Left lung (tissue), 14 donors: ENCODE measurements at places on chromosomes 4 and X. TPM values are rescaled to one million over a fixed set of nuclear protein-coding genes. Genes with fewer than 3 reads are reported as not detected.

Gene CHIC1
- polyA plus RNA-seq = 7.8 TPM

Gene TRAPPC2
- polyA plus RNA-seq = 16.9 TPM

Gene NOP14
- polyA plus RNA-seq = 28.7 TPM

Gene TRO
- polyA plus RNA-seq = 137 TPM

Gene PCSK1N
- polyA plus RNA-seq = 3.6 TPM

Gene SCML2
- polyA plus RNA-seq = 10.9 TPM

Gene CNGA1
- 1.9 TPM for polyA plus RNA-seq

Gene CCSER1
- 4.2 TPM for polyA plus RNA-seq

Gene TMLHE
- 21.7 TPM for polyA plus RNA-seq

Gene EDA
- polyA plus RNA-seq = 4.0 TPM

Gene HPGDS
- 6.7 TPM for polyA plus RNA-seq

Gene EDA2R
- 0.63 TPM for polyA plus RNA-seq

Gene CENPVL3
- not detected for polyA plus RNA-seq

Gene GPR34
- polyA plus RNA-seq = 7.6 TPM

Gene NDUFA1
- polyA plus RNA-seq = 82.5 TPM

Gene TCEAL5
- 1.7 TPM for polyA plus RNA-seq

Gene DACH2
- 4.1 TPM for polyA plus RNA-seq

Gene NMU
- 3.4 TPM for polyA plus RNA-seq

Gene WDR1
- polyA plus RNA-seq = 150 TPM

Gene SPANXB1
- polyA plus RNA-seq = not detected

Gene BMPR1B
- polyA plus RNA-seq = 1.3 TPM

Gene FGA
- polyA plus RNA-seq = not detected

Gene CWH43
- not detected for polyA plus RNA-seq

Gene SRPX2
- polyA plus RNA-seq = 34.1 TPM

Gene DNAAF6
- polyA plus RNA-seq = 0.56 TPM

Gene ASB12
- polyA plus RNA-seq = 0.88 TPM

Gene PNPLA4
- polyA plus RNA-seq = 19.7 TPM

Gene PABPC5
- polyA plus RNA-seq = 7.8 TPM

Gene HNRNPH2
- 97.4 TPM for polyA plus RNA-seq

Gene DMRTC1B
- polyA plus RNA-seq = 2.6 TPM

Gene TRMT10A
- polyA plus RNA-seq = 14.1 TPM

Gene NWD2
- polyA plus RNA-seq = not detected

Gene PLXNB3
- 3.4 TPM for polyA plus RNA-seq

Gene RBMXL3
- not detected for polyA plus RNA-seq

Gene COL4A6
- 17.5 TPM for polyA plus RNA-seq

Gene GPM6B
- polyA plus RNA-seq = 32.3 TPM

Gene PAGE4
- polyA plus RNA-seq = not detected
